ENCODE measurements at places on chromosomes 7 and 10. TPM values are rescaled to one million over a fixed set of nuclear protein-coding genes. Genes with fewer than 3 reads are reported as not detected.
A peak's percentile ranks its signal among the peaks of the same experiment; 100 is the strongest.

DNA sequence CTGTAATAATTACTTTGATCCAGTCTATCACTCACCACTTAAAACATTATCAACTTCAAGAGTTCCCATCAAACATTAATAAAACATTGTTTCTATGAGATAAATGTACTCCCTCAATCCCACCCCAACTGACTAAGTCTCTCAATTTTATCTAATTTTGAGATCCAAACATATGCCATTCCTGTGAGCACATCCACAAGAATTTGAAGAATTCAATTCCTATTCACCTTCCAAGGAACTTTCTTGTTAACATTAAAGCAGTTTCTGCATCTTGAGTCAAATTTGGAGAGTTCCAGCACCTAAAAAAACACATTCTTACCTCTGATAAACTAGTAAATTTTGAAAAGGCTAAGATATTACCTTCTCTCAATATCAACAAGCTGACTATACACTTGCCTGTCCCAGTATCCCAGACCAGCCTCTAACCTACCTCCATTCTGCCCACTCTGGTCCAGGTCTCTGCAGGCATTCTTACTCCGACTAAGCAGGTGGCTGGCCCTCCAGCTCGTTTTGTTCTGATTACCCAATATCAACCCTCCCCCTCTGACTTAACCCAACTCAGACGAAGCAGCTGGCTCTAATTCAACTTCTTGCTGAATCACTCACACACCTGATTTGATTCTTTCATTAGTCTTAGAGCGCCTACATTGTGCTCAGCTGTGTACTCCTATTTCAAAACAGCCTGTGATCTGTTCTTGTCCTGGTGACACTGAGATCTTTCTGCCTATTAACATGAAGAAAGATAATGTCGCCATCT lies 275.2 kb downstream of the IPMK start:
- no peak overlapping the region for H3K4me3 ChIP-seq
- no peak for DNase-seq
- no peaks in the 10 kb centered on the region for H3K4me1 ChIP-seq
- H3K27ac ChIP-seq, result no peak overlapping the region
- H3K27me3 ChIP-seq, result no peaks in the 10 kb centered on the region

The AEBP1 gene
- total RNA-seq, result 38.7 TPM

The ZC3HAV1L gene
- total RNA-seq, result 39.4 TPM

DNA sequence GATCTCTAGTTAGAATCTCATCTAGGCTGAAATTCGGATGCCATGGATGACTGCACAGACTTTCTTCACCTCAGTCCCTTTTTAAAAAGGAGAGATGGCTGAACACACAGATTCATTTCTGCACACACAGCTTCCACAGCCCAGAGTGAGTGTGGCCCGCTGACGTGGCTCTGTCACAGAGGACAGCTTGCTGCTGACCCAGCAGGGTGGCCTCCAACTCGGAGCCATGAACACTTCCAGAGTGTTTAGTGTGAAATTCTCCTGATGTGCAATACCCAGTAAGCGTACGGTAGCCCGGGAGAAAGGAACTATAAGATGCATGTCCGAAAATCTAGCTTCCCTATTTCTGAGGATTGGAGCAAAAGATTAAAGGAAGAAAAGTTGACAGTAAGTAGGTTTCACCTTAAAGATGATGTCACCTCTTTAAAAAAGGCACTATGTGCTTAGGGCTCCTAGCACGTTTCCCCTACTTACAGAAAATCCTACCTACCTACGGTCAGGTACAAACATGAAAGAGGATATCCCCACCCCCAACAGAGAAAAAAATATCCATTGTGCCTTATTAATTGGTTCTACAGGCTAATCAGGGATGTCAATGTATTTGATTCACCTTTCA lies 162.2 kb downstream of the RAPGEF5 start:
- H3K36me3 ChIP-seq, result no peaks in the 10 kb centered on the region
- H3K4me3 ChIP-seq, result no peak overlapping the region
- no peak for DNase-seq
- H3K4me1 ChIP-seq, result no peaks in the 10 kb centered on the region

- no peak for DNase-seq
- no peaks in the 10 kb centered on the region for H3K4me1 ChIP-seq
- peaks cover 3% of the 10 kb centered on the region for H3K36me3 ChIP-seq
- H3K4me3 ChIP-seq, result no peak overlapping the region
- no peak overlapping the region for H3K27ac ChIP-seq
Measured at GRCh38 chr10:121822180-121822579, 105.7 kb downstream of the ATE1 start.

- H3K27ac ChIP-seq, result no peak overlapping the region
- no peak overlapping the region for H3K4me3 ChIP-seq
- DNase-seq, result no peak
- no peaks in the 10 kb centered on the region for H3K36me3 ChIP-seq
- H3K4me1 ChIP-seq, result no peaks in the 10 kb centered on the region
Measured at GRCh38 chr10:64086083-64086767, 565.0 kb downstream of the REEP3 start.

- no peak overlapping the region for H3K4me3 ChIP-seq
- no peak overlapping the region for H3K27ac ChIP-seq
- no peaks in the 10 kb centered on the region for H3K4me1 ChIP-seq
- no peaks in the 10 kb centered on the region for H3K27me3 ChIP-seq
- H3K36me3 ChIP-seq, result no peaks in the 10 kb centered on the region
Measured at GRCh38 chr7:84941291-84941690, 245.6 kb downstream of the SEMA3D start.

The CYP3A7 gene
- total RNA-seq, result not detected

The AKR1E2 gene
- total RNA-seq, result 10.1 TPM

The PTF1A gene
- not detected for total RNA-seq

DNA sequence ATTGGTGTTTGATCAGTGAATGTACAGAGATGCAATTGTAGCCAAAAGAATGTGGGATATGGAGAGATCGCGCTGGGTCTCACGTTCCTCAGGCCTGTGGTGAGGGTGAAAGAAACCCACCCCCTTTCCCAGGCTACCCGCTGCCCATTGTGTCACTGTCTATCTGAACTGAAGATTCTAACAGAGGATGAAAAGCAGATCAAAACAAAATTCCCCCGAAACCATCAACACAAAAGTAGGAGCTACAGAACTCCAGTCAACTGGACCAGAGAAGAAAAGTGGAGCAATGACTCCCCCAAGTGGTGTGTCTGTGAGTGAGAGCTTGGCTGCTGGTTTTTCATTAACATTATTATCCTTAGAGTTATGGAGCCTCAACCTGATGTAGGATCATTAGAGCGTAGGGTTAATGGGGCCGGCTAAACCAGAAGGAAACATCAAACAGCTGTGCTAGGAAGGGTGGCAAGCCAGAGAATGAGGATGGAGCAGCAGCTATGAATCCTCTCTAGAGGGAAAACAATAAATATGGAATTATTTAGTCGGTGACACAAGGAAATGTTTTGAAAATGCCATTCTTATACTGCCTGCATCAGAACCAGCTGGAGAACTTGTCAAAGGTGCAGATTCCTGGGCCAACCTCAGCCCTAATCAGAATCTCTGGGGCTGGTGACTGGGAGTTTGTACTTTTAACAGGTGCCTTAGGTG lies 38.3 kb downstream of the AKR1B1 start:
- H3K4me3 ChIP-seq, result no peak overlapping the region
- H3K27me3 ChIP-seq, result peaks cover 4% of the 10 kb centered on the region
- no peak overlapping the region for H3K27ac ChIP-seq
- DNase-seq, result no peak

- H3K27ac ChIP-seq, result no peak overlapping the region
- no peak overlapping the region for H3K4me3 ChIP-seq
- no peaks in the 10 kb centered on the region for H3K36me3 ChIP-seq
- no peak for DNase-seq
Measured at GRCh38 chr10:80741278-80741677, 203.6 kb downstream of the SH2D4B start.

The ASB13 gene
- total RNA-seq, result 15.5 TPM

- H3K4me1 ChIP-seq, result no peaks in the 10 kb centered on the region
- no peak for DNase-seq
- H3K27me3 ChIP-seq, result peaks cover 2% of the 10 kb centered on the region
- H3K4me3 ChIP-seq, result no peak overlapping the region
- H3K27ac ChIP-seq, result no peak overlapping the region
- H3K36me3 ChIP-seq, result no peaks in the 10 kb centered on the region
Measured at GRCh38 chr10:61166065-61166464, 222.1 kb upstream of the RHOBTB1 start.

GRCh38 chr10:63106111-63106755 lies 26.9 kb upstream of the NRBF2 start:
- H3K27ac ChIP-seq, result no peak overlapping the region
- no peak overlapping the region for H3K4me3 ChIP-seq
- H3K27me3 ChIP-seq, result peaks cover 7% of the 10 kb centered on the region
- no peaks in the 10 kb centered on the region for H3K36me3 ChIP-seq

DNA sequence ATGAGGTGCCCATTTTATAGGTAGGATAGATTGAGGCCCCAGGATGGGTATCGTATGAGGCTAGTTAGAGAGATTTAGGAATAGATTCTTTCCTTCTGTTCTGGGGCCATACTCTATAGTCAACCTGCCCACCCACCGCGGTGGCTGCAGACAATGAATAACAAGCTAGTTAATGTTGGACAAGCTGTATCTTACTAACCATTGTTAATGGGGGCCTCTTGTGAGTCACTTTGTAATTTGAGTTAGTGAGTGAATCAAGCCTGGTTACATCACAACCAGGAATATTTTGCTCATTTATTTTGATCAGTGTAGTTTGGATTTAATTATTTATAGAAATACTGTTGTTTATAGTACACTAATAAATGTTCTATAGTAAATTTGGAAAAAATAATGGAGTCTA lies 7.3 kb downstream of the SORCS3 start:
- no peak overlapping the region for H3K4me3 ChIP-seq
- no peak overlapping the region for H3K27ac ChIP-seq
- H3K36me3 ChIP-seq, result no peaks in the 10 kb centered on the region
- no peak for DNase-seq

DNA sequence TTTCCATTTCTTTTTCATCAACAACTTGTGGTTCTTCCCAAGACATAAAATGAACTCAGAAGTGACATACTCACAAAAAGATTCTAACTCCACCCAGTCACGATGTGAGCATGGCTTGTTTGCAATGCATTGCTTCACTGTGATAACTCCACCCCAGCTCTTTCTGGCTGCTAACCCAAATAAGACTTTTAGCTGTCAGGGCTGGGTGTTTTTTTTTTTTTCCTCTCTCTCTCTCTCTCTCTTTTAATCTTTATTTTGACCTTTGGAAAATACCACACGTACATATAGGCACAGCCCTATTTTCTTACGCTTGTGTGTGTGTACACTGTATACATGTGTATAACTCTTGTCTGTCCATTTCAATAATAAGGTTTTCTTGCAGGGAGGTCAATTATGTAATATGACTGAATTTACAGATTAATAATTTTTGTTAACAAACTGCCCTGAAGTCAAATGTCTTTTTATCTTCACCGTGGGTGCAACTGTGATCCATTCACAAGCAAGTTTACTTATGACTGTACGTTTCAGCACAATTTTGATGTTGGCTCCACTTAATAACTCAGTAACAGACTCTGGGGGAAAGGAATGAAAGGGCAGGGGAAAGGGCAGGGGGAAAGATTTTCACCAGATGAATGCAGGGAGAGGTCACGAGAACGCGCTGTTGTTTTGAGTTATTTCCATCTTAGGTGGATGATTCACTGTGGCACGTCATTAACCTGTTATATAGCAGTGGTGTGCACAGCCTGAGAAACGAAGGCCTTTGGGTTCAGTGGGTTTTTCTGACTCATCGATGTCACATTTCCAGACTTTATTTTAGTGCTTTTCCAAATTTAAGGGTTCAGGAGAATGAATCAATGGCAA lies 49.1 kb downstream of the APBB1IP start:
- H3K36me3 ChIP-seq, result peaks cover 21% of the 10 kb centered on the region
- peak overlapping the region; percentile 98 for H3K27ac ChIP-seq
- H3K27me3 ChIP-seq, result no peaks in the 10 kb centered on the region
- DNase-seq, result peak; percentile 65

GRCh38 chr10:78455236-78455635 lies 421.6 kb downstream of the RPS24 start:
- H3K27me3 ChIP-seq, result no peaks in the 10 kb centered on the region
- no peaks in the 10 kb centered on the region for H3K36me3 ChIP-seq
- DNase-seq, result no peak
- H3K4me3 ChIP-seq, result no peak overlapping the region
- H3K27ac ChIP-seq, result no peak overlapping the region

DNA sequence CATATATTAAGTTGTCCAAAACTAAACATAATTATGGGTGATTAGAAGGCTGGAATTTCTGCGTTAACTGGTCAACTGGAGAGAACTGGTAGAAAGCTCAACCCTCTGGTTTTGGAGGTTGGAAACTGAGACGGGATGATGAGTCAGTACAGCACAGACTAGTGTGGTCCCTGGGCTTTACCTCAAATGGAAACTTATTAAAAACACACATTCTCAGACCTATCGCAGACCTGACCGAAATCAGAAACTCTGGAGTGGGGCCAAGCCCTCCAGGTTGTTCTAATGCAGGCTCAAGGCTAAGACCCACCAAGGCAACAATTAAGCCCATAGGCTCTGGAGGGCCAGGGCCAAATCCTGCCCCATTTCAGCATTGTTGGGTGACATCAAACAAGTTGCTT lies 136.9 kb downstream of the KCNMA1 start:
- peaks cover 5% of the 10 kb centered on the region for H3K27me3 ChIP-seq
- H3K4me3 ChIP-seq, result no peak overlapping the region
- H3K4me1 ChIP-seq, result peaks cover 3% of the 10 kb centered on the region
- H3K27ac ChIP-seq, result no peak overlapping the region

- H3K27ac ChIP-seq, result no peak overlapping the region
- no peak for DNase-seq
- no peaks in the 10 kb centered on the region for H3K27me3 ChIP-seq
- no peaks in the 10 kb centered on the region for H3K4me1 ChIP-seq
- no peak overlapping the region for H3K4me3 ChIP-seq
Measured at GRCh38 chr10:59323036-59323459, 39.3 kb downstream of the FAM13C start.

Measured in activated T-helper 2 cell treated with anti-CD3 and anti-CD28 coated beads, Interferon-gamma antibody, Interleukin-2, Interleukin-4, amounts not matched to agents 10 μg/mL and 5 μg/mL and 100 μg/mL, durations not matched to agents 14 hours and 24 hours and 36 hours (primary cell).